ENCODE measurements at places on chromosomes 3 and 15. TPM values are rescaled to one million over a fixed set of nuclear protein-coding genes. Genes with fewer than 3 reads are reported as not detected.

- no peak for DNase-seq
- H3K4me3 ChIP-seq = no peak overlapping the region
- peaks cover 6% of the 10 kb centered on the region for H3K4me1 ChIP-seq
- no peak overlapping the region for H3K27ac ChIP-seq
- no peaks in the 10 kb centered on the region for H3K36me3 ChIP-seq
Measured at GRCh38 chr3:72938471-72939265, 50.8 kb downstream of the GXYLT2 start.

DNA sequence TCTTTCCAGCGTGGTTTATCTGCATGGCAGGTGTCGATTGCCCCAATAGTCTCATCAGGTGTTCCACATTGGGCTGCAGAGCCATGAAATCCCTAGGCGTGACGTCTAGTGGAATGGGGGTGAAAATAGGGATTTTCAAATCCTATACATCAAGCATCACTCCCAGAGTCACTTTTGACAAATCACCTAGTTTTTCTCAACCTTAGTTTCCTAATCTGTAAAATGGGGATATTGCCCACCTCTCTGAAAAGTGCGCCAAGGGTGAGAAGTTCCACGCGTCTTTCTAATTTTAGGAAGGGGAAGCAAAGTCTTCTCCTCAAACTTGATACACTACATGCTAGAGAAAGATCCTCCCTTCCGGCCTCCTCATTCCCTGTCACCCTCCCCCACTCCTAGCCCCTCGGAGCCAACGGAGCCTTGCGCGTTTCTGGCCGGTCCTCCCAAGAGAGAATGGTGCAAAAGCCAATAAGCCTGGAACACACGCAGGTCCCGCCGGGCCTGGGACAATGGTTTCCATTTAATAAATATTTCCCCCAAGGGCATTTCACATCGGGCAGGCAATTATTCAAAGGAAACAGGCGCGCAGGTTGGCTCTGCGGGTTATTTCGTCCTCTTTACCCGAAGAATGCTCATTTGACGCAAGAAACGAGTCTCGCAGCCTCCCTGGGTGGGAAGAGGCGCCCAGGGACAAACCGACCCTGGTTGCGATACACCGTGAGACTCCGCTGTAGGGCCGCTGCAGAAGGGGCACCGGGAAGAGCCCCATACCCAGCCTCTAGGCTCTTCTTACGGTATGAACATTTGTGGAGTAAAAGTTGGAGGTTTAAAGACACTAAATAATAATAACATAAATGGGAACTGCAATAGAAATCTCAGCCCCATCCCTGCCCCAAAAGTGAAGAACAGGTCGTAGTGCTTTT lies 1.2 kb upstream of the SOX14 start:
- no peak overlapping the region for H3K4me3 ChIP-seq
- H3K27me3 ChIP-seq = peaks cover 66% of the 10 kb centered on the region
- no peaks in the 10 kb centered on the region for H3K36me3 ChIP-seq
- peaks cover 6% of the 10 kb centered on the region for H3K4me1 ChIP-seq
- no peak for DNase-seq

DNA sequence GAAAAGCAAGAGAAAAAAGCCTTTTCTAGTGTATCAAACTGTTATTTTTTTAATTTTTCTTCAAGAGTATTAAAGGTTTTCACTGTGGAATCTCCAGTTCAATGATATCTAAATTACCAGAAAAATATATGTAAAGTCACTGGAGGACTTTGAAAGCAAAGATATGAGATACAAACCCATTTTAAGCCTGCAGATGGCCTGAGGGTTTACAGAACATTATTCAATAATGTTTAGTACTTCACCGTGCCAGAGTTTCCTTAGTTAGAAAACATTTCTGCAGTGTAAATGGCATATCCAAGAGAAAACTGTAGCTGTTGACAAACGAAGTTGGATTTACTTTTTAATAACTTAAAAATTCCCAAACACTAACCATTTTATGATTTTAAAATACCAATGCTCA lies 529.4 kb upstream of the AGTR1 start:
- no peaks in the 10 kb centered on the region for H3K27me3 ChIP-seq
- H3K36me3 ChIP-seq = no peaks in the 10 kb centered on the region
- no peaks in the 10 kb centered on the region for H3K4me1 ChIP-seq
- no peak overlapping the region for H3K4me3 ChIP-seq
- DNase-seq = no peak
- H3K27ac ChIP-seq = no peak overlapping the region

GRCh38 chr3:27501759-27502158 lies 17.6 kb upstream of the SLC4A7 start:
- no peak for DNase-seq
- no peaks in the 10 kb centered on the region for H3K4me1 ChIP-seq
- H3K27ac ChIP-seq = no peak overlapping the region

GRCh38 chr3:109025896-109026295 lies 72.2 kb upstream of the GUCA1C start:
- DNase-seq = no peak
- no peak overlapping the region for H3K4me3 ChIP-seq
- no peaks in the 10 kb centered on the region for H3K27me3 ChIP-seq
- no peak overlapping the region for H3K27ac ChIP-seq

CD200R1 gene
- not detected for polyA plus RNA-seq

DNA sequence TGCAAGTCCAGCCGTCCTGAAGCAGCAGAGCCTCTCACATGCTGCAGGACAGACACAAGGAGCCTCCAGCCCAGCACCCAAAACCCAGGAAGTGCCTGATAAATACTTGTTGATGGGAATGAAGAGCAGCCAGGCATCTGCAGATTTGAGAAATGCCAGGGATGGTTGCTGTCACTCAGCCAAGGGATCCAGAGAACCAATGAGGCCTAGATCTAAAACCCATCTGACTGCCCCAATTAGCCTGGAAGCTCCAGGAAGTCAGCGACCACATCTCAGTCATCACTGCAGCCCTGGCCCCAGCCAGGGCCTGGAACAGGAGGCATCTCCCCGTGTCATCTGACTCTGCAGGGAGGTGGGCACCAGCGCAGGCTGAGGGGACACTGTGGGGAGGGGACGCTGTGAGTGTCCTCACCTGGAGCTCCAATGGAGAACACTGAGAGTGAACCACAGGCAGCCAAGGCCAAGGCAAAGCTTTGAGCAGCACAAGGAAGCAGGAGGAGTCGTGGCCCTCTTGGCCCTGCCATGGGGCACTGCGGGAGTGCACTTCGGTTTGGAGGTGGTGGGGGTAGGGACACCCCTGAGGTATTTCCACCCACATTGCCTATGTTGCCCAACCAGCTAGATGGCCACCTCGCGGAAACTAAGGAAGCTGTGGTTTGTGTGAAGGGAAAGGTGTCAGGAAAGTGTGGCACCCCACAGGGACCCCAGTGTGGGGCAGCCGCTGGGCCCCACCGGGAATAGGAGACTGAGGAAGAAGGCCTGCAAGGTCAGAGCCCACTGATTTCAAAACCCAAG lies 229.5 kb downstream of the VPS13C start:
- no peak overlapping the region for H3K4me3 ChIP-seq
- no peak for DNase-seq
- no peaks in the 10 kb centered on the region for H3K4me1 ChIP-seq
- no peaks in the 10 kb centered on the region for H3K27me3 ChIP-seq

- H3K27me3 ChIP-seq = no peaks in the 10 kb centered on the region
- no peak for DNase-seq
- H3K27ac ChIP-seq = no peak overlapping the region
- H3K4me3 ChIP-seq = no peak overlapping the region
Measured at GRCh38 chr3:46504789-46505188, 7.0 kb downstream of the RTP3 start.

USP13 gene
- polyA plus RNA-seq = 1.1 TPM

DNA sequence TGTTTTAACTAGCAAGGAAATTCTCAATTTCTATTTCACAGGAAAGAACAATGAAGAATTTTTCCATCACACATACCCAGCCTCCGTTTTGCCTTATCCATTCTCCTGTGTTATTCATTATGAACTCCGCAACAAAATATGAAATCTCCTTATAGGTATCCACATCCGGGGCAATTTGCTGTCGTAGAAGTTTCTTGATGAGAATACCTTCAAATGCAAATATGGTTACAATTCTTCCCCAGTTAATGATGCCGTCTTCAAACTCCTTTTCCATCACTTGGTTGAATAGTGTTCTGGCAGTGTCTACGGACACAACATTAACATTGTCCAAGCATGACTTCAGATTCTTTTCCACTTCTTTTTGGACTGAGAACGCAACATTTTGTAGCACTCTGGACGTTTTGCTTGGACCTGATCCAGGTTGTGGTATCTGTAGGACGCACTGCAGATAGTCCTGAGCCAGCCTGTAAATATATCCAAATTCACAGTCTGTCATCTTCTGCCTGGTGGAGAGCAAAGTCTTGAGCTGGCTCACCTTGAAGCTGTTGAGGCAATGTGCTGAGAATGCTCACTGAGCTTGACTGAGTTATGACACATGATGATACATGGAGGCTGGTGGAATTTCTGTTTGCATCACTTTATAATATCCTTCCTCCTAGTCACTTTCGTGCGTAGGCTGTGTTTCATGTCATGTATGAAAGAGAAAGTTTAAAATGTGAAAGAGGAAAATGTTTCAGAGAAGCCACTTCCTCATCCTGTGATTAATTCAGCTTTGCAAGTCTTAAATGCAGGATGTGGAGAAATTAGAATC lies at the start of gene BCL2A1:
TSS of gene BCL2A1 (minus strand) at position 573 of the 811 bp plus-strand sequence. CDS start at position 496, 77 bp downstream.
- no peaks in the 10 kb centered on the region for H3K27me3 ChIP-seq
- H3K36me3 ChIP-seq = no peaks in the 10 kb centered on the region
- DNase-seq = no peak
- no peak within 1 kb of the TSS for H3K27ac ChIP-seq
- no peak within 1 kb of the TSS for H3K4me3 ChIP-seq

TNNC1 gene
- 6.3 TPM for polyA plus RNA-seq

GRCh38 chr3:38169027-38169317 lies 3.6 kb downstream of the OXSR1 start:
- DNase-seq = no peak
- H3K27me3 ChIP-seq = no peaks in the 10 kb centered on the region
- no peak overlapping the region for H3K4me3 ChIP-seq
- H3K4me1 ChIP-seq = peaks cover 10% of the 10 kb centered on the region
- no peaks in the 10 kb centered on the region for H3K36me3 ChIP-seq

PGBD4 gene
- polyA plus RNA-seq = 0.61 TPM

DNA sequence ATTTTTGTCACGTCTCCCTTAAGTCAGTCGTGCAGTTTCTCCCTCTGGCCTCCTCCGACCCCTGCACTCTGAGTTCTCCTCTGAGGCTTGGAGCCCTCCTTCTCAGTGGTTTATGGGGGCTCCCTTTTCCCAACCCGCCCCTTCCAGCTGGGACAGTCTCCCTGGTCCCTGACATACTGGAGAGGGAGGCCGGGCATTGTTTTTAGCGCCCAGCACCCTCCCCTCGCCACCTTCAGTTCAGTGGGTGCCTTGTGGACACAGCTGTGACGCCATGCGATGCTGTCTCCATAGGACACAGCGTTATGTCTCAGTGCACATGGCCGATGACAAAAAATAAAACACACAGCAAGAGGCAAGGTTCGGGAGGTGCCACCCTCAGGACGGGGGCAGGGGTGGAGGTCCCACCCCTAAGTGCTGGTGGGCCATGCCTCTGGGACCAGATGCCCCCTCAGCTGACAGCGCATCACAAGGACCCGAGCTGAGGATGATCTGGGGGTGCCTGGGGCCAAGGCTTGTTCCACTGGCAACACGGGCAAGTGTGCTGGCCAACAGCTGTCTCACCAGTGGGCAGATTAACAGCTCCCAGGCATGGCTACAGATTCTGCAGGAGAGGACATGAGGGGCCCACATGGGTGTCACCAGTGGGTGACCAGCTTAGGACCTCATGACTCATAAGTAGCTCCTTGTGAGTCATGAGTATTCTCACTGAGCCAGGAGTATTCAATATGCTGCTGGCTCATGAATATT lies 81.6 kb downstream of the PLXNA1 start:
- H3K27ac ChIP-seq = no peak overlapping the region
- no peak for DNase-seq
- H3K27me3 ChIP-seq = no peaks in the 10 kb centered on the region
- no peaks in the 10 kb centered on the region for H3K4me1 ChIP-seq

KNG1 gene
- not detected for polyA plus RNA-seq
